HTR-8/SVneo (cell line): ENCODE measurements at places on chromosomes 6 and 20.

DNA sequence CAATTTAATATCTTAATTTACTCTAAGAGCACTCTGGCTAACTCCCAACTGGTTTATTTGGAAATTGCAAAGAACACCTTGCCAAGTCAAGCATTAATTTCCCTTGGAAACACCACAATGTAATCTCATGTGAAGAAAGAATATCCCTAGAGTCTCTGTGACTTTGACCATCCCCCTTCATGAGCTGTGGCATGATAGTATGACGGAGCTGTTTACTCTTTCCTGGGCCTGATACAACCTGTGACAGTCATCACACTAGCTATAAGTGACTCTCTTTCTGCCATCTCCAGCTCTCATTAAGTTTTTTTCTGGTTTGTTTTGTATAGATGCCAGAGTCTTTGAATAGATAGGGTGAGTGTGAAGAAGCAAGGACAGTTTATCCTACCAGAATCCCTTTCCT, 470.3 kb upstream of the JARID2 start:
- no peak for DNase-seq

GRCh38 chr6:110319843-110320242, 38.3 kb downstream of the METTL24 start:
- DNase-seq, result no peak

DNA sequence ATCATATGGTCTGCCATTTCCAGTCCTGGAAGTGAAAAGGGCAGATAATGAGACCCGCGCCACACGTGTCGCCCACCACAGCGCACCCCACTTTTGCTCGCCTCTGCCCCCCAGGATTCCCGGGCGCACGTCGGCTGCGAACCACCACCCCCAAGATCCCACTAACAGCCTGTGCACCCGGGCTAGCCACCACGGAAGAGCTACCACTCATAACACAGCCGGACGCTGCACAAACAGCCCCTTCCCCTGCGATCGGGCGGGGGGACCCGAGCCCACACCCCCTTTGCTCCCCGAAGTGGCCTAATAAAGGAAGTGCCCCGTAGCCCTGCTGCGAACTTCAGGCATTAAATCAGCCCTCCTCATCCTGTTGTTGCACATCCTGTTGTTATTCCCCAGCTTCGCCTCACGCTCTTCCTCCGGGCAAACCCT, 506 bp downstream of the CITED2 start:
- no peak for DNase-seq

- DNase-seq, result no peak
These were observed 80.3 kb downstream of the TBC1D7 start for GRCh38 chr6:13248053-13248452.

DNA sequence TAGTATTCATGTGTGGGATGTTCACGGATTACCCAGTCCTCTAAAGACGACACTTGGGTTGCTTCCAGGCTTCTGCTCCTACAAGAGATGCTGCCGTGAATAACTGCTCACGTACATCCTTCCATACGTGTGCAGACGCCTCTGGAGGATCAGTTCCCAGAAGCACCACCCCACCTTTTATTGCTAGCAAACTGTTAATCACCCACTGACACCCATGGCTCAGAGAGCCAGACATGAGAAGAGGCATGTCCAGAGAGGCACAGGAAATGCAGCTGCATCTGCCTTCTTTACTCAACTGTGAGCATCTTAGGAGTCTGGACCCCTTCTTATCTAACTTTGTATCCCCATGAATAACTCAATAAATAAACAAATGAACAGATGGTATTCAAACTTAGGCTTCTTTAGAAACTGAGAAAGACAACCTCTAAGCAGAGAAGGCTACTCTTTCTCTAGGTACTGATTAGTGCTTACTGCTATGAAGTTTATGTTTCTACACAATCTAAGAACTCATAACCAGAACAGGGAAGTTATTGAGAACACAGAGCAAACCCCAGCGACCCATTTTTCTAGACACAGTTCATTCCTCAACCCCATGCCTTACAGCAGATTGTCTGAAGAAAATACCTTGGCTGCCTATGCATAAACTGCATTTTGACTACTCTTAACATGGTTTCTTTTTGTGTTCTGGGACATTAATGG, 228.7 kb upstream of the RREB1 start:
- DNase-seq, result no peak

DNA sequence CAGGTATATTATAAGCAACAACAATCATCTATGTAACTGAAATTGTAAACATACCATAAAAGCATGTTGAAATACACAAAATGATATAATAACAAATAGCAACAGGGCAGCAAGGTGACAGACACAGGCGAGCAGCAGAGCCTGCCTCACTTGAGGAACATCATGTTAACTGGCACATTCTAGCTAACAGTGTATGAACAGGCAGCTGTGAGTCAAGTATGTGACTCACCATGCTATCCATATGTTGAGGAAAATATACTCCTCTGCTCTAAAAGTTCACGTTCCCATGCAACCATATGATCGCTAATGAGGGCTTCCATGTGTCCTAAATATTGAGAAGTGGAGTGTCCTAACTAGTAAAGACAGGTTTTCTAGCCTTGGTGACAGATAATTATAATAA, 18.4 kb downstream of the SERAC1 start:
- no peak for DNase-seq

DNA sequence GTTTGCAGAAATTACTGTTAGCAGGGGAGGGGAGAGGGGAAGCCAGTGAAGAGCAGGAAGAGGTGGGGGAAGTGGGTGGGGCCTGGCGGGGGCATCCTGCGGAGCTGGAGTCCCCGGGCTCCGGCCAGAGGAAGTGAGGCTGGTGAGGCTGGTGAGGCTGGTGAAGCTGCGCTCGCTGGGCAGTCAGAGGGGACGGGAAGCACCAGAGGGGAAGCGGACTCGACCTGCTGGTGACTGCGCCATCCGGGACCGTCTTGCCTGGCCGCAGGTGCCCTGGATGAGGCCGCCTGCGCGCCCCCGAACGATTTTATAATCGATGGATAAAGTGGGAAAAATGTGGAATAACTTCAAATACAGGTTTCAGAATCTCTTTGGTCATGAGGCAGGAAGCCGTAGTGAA, 635.3 kb upstream of the MARCKS start:
- DNase-seq, result no peak
